Hematopoietic multipotent progenitor cell (in vitro differentiated cells): ENCODE measurements at places on chromosomes 7 and 10. TPM values are rescaled to one million over a fixed set of nuclear protein-coding genes. Genes with fewer than 3 reads are reported as not detected.
A peak's percentile ranks its signal among the peaks of the same experiment; 100 is the strongest.

GRCh38 chr10:51651063-51651462 lies 48.3 kb downstream of the CSTF2T start:
- DNase-seq, result no peak

DNA sequence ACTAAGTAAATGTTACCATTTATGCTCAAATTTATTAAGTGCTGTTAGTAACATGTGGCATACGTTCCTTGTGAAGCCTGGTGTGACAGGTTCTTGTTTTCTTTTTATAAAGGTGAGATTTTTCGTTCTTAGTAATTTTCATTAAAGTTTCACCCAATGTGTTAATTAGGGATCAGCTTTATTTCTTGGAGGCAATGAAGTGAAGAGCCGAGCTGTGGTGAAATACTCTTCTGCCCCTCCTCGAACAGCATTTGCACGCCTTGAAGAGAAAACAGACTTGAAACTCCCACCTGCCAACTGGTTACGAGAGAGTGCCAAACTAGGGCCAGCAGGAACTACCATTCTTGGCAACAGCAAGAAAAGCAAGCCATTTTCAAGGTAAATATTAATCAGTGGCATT lies 1.5 kb downstream of the EDRF1 start:
- DNase-seq, result no peak

DNA sequence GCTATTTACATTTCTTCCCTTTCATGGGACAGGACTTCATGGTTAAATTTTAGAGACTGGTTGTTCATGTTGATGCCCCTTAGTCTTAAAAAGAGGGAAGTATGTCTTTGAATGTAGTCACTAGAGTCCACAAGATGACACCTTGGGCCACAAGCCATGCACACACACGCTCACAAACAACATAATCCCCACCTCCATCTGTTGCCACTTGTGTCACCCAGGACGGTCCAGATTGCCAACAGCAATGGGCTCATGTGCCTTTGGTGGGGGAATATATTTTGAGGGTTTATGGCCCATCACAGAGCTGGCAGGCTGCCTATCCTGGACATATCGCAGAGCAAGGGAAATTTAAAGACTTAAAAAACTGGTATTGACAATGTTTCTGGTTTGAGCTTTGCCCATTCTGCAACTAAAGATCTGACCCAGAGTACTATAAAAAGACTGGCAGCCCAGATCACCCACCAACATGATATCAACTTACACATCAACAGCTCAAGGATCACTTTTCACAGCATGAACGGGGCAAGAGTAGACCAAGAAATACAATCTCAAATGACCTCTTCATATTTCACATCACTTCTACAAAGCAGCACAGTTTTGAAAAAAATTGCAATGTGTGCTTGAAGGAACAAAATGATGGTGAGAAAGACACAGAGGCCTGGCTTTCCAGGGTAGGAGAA lies 50.5 kb downstream of the STRA8 start:
- no peak for DNase-seq

DNA sequence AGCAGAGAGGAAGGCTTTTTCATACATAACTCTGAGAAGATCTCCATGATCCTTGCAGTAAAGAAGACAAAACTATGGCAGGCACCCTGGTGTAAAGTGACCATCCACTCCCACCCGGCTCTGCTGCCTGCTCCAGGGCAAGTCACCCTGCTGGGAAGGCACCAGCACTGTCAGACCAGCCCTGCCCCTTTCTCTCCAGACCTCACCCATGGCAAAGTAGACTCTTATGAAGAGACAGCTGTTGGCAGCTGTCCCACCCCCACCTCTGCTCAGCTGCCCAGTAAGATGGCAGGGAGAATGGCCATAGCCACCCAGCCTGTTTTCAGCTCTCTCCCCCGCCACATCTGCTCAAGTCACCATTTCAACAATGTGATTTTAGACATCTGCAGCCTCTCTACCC lies 8.6 kb upstream of the ZMIZ2 start:
- no peak for DNase-seq

DNA sequence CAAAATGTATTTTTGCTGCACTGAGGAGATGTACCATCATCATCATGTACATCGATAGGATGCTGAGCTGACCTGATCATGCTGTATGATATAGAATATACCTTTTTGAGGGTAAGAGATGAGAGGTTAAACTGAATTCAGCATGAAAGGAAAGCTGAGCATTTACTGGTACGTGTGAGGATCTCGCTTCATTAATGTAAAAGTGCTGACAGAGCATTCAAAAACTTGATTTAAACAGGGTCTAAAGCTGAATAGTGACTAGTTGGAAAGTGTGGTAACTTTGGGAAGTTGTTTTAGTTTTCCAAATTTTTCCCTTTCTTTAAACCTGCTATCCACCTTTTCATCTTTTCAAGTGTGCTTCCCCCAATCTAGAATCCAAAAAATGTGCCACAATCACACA lies 28.5 kb upstream of the COL1A2 start:
- DNase-seq, result no peak

DNA sequence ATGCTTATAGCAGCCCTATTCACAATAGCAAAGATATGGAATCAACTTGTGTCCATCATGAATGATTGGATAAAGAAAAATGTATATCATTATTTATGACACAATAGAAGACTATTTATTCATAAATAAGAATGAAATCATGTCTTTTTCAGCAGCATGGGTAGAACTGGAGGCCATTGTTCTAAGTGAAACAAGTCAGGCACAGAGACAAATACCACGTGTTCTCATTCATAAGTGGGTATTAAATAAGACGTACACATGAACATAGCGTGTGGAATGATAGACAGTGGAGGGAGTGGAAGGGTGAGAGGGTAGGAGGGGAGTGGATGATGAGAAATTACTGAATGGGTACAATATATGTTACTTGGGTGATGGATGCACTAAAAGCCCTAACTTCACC lies 762.4 kb downstream of the REEP3 start:
- no peak for DNase-seq

DNA sequence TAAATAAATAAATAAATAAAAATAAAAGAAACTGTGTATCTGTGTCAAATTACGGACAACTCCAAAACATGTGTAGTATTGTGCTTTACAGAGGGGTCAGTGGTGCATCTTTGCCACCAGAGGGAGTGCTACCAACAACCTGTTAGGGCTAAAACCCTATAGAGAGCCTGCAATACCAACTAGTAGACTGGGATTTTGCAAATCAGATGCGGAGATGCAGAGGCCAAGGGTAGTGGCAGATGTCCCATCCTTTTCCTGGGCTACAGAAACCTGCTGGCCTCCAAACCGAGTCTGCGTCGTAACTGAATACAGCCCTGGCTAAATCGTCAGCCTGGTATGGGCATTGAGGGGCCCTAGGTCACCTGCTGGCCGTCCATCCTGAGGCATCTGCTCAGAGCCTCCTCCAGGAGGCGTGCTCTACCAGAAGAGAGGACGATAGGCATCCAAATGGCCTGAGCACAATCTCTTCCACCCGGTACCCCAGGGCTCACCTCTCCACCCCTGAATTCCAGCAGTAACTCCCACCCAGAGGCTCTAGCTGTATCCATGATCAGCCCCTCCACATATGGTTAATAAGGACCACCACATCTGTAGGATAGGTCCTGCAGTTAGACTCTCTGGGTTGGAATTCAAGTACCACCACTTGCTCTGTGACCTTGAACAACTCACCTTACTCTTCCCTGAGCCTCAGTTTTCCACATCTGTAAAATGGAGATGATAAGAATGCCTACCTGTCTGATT lies 6.2 kb upstream of the RRP12 start:
- peak; percentile 53 for DNase-seq

- no peak for DNase-seq
These were observed 15.7 kb downstream of the FXYD4 start for GRCh38 chr10:43386981-43387677.

GRCh38 chr7:101602082-101602481 lies 27.0 kb downstream of the MYL10 start:
- no peak for DNase-seq

DNA sequence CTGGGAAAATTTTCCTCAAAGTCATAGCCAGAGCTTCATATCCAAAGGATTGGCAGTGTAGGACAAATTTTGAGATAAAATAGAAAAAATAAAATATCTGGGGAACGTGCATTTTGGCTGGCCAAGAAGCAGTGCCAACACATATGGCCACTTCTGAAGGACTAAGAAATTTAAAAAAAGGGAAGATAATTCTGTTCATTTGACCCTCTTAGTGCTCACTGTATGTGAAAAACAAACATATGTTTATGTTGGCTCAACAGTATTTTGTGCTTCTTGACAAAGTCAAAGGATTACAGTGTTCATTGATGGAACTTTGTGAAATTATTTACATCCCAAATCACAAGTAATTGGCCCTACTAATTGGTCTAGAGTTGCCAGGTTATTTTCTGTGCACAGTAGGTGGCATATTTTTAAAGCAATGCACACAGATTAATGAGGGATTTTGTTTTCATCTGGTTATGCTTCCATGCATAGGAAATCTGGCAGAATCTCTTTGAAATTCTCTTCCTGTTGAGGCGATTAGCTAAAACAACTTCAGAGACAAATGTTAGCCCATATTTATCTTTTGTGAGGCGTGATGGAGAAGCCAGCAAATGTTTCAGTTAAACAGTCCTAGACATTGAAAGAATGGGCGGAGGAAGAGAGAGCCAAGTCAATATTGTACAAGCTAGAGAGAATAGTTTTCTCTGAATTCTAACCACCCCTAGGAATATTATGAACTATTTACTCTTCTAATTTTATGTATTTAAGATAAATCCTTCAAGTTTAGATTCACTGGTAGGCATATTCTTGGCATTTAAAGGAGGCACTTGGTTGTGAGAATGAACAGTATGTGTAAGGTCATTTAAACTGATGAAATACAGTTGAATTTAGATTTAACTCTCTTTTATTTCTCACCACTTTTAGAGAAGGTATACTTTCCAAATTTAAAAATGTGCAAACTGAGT lies 237.7 kb upstream of the MBL2 start:
- no peak for DNase-seq

GRCh38 chr7:28999895-29000716 lies 42.0 kb upstream of the TRIL start:
- DNase-seq, result no peak

DNA sequence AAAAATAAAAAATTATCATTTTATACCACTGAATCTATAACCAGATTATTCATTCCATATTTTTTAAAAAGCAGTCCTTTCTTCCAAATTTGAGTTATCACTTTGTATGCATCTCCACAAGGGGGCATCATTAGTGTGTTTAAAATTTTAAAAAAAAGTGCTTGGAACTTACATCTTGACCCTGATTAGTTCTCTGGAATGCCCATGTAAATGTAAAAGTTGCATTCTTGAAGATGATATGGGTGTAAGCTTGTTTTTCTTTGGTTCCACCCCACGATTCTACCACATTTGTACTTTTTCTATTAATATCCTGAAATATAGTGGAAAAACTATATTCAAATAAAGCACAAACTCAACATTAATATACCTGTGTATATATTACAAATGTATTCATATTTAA lies 144.9 kb downstream of the ELAPOR2 start:
- DNase-seq, result peak; percentile 35

DNA sequence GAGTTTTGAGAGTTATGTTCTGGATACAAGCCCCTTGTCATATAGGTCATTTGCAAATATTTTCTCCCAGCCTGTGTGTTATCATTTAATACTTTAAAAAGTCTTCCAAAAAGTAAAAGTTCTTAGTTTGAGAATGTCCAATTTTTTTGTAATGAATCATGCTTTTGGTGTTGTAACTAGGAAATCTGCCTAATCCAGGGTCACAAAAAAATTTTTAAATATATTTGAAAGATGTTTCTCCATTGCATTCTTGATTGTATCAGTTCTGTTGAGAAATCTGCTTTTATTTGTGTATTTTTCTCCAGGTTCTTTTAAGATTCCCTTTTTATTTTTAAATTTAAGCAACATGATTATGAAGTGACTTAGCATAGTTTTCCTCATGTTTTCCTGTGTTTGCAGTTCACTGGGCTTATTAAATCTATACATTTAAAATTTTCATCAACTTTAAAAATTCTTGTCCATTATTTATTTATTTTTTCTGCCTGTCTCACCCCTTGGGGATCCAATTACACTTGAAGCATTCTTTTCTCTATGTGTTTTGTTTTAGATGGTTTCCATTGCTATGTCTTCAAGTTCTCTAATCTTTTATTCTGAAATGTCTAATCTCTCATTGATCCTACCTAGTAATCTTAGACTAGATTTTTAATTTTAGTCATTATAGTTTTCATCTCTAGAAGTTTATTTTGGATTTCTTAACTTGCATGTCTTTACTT lies 47.0 kb downstream of the CCDC71L start:
- no peak for DNase-seq

GRCh38 chr10:97748116-97748515 lies 11.2 kb downstream of the ZFYVE27 start:
- no peak for DNase-seq

GRCh38 chr7:70721500-70721899 lies 410.4 kb upstream of the GALNT17 start:
- no peak for DNase-seq

GRCh38 chr10:110387617-110387982 lies 82.9 kb upstream of the SMNDC1 start:
- no peak for DNase-seq

DNA sequence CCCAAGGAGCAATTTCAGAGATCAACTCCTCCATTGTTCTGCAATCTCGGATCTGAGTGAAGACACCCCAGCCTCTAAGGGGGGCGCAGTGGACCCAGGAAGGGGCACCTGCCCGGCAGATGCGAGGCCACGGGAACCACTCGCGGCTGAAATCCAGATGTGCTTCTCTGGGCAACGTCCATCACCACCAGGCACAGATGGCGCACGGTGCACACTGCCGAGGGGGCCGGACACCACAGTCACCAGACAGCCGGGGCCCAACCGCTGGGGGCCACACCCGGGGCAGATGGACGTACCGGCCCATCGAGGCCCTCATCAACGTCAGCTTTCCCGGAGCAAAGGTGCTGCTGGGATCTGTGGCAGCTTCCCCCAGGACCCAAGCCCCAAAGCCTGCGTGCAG lies 16.9 kb upstream of the ADGRA1 start:
- no peak for DNase-seq

DNA sequence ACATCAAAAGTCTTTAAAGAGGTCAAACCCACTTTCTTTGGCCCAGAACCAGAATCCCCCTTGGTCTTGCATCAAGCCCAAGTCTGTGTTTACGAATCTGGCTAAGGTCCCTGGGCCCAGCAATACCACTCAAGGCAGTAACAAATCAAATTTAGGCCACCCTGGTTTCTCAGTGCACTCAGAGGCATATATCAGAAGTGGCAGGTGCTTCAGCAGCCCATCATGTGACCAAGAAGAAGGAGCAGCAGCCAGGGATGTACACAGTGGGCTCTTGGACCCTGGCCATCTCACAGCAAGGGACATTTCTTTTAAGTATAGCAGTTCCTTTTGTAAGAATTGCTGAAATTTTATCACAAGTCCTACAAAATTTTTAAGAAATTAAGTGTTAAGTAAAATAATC lies 7.3 kb upstream of the SLC25A13 start:
- no peak for DNase-seq

DNA sequence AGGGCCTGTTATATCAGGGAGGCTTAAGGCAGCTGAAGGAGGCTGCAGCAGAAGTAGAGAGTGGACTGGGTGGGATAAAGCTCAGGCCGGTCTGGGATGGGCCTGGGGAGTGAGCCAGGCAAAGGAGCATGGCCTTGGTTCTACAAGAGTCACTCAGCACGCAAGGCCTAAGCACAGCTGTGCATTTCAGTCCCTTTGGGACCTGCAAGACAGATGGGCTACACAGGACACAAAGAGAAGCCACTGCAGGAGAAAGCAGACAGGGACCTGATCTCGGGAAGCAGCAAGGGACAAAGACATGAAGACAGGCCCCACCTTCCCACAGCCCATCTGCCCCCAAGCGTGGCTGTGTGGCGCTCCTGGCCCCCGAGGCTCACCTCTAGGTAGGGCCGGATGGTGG lies 29.4 kb downstream of the RRP12 start:
- DNase-seq, result no peak

Gene KLF14
- total RNA-seq, result not detected

Gene CALN1
- 22.1 TPM for total RNA-seq

Gene PLXNA4
- 0.27 TPM for total RNA-seq

Gene C10orf88
- total RNA-seq, result 3.0 TPM

Gene MCM10
- 2.2 TPM for total RNA-seq

Gene SFRP4
- 0.27 TPM for total RNA-seq
